Fibroblast of lung (primary cell): ENCODE measurements at places on chromosomes 6 and 20. TPM values are rescaled to one million over a fixed set of nuclear protein-coding genes. Genes with fewer than 3 reads are reported as not detected.

The AHCY gene
- total RNA-seq = 68.4 and 72.2 TPM in 2 replicates

The TBXT gene
- total RNA-seq = not detected in 2 replicates

The DDO gene
- total RNA-seq = 8.7 and 12.2 TPM in 2 replicates

The VSTM2L gene
- total RNA-seq = 1.5 and 1.7 TPM in 2 replicates

The PRR18 gene
- not detected in 2 replicates for total RNA-seq

The NRN1 gene
- under 0.01 TPM in 1 of 2 replicates, not detected in the other for total RNA-seq

The SNX3 gene
- total RNA-seq = 182 and 209 TPM in 2 replicates

The TNFRSF21 gene
- 4.8 and 12.6 TPM in 2 replicates for total RNA-seq
